Omental fat pad (tissue), 4 donors: ENCODE measurements at places on chromosomes 4 and X. TPM values are rescaled to one million over a fixed set of nuclear protein-coding genes. Genes with fewer than 3 reads are reported as not detected.

GRCh38 chr4:183347566-183347965 lies 25.3 kb upstream of the CLDN24 start:
- no peak for DNase-seq

Gene ADH1A
- total RNA-seq = 0.96 TPM

Gene RGN
- 4.0 TPM for total RNA-seq

- DNase-seq = no peak
Observed at GRCh38 chrX:46758956-46759644, at the start of gene SLC9A7. Gene SLC9A7 (minus strand): TSS chrX:46759118. CDS start chrX:46759029, 89 bp downstream.

DNA sequence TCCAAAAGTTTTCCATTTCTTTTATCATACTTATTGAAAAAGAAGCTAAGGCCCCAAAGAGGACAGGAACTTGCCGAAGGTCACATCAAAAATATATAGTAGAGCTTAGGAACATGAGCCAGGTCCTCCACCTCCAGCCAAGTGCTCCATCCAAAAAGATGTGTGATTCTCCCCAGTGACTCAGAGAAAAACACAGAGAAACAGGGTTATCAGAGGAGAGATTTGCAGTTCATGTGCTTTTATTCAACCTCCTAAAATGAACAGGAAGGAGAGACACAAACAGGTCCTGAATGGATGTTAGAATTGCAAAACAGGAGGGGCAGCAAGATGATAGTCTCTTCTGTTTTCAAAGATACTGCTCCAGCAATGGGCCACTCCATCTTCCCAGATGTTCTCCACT lies 19.6 kb upstream of the FGF16 start:
- no peak for DNase-seq

Gene P2RY8
- 1.7 TPM for total RNA-seq

GRCh38 chrX:47170861-47171692 lies 22.6 kb upstream of the UBA1 start:
- DNase-seq = no peak

Gene FAM53A
- total RNA-seq = 7.4 TPM

GRCh38 chrX:38232079-38232686 lies 11.5 kb upstream of the SRPX start:
- no peak for DNase-seq

- DNase-seq = no peak
Observed at GRCh38 chrX:71532078-71532752, 689 bp upstream of the OGT start.
